Renal pelvis (tissue), 12 donors: ENCODE measurements at places on chromosomes 3 and 15. TPM values are rescaled to one million over a fixed set of nuclear protein-coding genes. Genes with fewer than 3 reads are reported as not detected.

DNA sequence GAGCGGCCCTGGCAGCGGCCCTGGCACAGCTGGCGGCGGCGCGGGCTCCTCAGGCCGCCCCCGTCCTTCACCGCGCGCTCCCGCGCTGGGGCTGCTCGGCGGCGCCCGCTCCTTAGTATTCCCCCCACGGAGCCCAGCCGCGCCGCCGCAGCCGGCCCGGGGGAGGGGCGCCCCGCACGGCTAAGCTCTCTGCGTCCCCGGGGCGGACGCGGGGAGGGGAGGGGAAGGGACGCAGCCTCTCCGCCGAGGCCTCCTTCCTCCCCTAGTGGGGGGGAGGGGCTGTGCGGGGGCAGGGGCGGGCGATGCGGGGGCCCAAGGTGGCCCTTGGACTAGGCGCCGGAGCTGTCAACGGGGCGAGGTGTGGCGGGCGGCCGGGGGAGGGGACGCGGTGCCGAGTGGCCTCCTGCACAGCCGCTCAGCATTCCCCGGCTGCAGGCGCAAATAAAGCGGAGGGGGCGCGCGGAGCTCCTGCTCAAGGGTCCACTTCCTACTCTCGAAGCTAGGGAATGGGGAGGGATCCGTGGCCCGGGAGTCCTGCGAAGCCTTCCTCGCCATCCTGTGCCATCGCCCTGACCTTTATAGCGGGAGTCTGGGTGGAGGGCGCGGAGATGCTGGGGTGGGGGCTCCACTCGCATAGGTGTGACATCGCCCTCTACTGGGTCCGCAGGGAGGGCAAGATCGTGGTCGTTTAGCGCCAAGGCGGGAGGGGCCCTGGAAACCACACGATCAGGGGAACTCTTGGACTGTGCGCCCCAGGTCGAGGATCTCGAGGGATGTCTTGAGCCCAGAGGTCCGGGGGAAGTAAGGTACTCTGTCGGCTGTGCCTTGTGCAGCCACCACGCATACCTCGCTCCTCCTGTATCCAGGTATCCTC, 22.2 kb downstream of the EPHB3 start:
- no peak for DNase-seq

DNA sequence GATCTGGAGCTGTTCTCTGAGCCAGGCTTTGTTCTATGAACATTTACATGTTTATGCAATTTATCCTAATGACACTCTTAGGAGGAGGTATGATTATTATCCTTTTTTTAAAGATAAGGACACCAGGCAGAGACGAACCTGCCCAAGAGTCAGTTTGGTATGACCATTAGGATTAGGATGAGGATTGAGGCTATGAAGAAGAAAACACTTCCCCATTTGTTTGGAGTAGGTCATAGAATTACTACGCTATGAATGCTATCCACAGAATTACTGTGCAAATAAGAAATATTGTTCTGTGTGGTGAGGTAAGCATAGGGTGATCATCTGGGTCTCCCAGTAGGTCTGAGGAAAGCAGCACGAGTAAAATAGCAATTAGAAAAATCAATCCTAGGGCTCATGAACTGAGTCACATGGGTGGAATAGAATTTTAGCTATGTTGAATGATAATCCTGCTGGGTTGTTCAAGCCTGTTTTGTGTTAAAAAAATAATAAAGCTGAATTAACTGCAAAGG, 23.9 kb downstream of the EIF4E3 start:
- DNase-seq: no peak

Gene LRRK1
- 2.7 TPM for polyA plus RNA-seq

DNA sequence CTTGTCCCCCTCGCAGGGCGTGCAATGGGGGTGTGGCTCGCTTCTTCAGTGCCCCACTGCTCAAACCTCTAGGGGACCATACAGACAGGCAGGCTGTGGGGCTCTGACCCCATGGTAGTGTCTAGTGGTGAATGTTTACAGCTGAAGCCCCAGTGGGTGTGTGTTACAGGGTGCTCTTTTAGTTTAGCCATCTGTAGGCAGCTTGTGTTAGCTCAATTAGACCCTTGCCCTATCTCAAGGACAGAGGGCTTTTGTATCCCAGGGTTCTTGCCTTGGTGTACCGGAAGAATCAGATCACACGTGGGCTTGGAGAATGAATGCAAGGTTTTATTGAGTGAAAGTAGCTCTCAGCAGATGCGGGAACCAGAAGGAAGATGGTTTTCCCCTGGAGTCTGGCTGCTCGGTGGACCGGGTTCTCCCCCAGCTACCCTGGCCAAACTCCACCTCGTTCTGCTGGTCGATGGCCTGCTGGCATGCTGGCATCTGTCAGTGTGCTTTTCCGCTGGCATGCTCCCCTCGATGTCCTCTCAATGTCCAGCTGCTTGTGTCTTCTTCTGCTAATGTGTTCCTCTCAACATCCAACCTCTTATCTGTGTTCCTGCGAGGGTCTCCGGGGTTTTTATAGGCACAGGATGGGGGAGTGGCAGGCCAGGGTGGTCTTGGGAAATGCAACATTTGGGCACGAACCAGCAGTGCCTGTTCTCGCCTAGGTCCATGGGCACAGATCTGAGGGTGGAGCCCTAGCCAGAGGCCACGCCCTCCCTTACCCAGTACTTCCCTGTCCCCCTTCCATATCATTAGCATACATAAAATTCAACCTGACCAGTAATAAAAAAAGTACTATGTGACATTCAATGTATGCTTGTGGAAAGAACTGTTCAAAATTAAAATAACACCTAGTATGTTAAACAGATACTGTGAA, 6.6 kb downstream of the SPCS1 start:
- no peak for DNase-seq

DNA sequence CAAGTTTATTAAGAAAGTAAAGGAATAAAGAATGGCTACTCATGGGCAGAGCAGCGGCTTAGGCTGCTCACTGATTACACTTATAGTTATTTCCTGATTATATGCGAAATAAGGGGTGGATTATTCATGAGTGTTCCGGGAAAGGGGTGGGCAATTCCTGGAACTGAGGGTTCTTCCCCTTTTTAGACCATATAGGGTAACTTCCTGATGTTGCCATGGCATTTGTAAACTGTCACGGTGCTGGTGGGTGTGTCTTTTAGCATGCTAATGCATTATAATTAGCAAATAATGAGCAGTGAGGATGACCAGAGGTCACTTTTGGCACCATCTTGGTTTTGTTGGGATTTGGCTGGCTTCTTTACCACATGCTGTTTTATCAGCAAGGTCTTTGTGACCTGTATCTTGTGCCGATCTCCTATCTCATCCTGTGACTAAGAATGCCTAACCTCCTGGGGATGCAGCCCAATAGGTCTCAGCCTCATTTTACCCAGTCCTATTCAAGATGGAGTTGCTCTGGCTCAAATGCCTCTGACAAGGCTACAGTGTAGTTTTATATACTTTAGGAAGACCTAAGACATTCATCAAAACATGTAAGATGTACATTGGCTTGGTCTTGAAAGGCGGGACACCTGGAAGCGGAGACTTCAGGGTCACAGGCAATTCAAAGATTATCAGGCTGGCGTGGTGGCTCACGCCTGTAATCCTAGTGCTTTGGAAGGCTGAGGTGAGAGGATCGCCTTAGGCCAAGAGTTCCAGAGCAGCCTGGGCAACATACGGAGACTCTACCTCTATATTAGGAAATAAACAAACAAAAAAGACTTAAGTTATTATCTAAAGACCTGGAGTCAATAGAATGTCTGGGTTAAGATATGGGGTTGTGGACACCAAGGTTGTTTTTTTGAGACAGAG, 3.2 kb upstream of the BLOC1S6 start:
- no peak for DNase-seq

Gene CAMP
- polyA plus RNA-seq: 1.6 TPM

Gene C3orf70
- polyA plus RNA-seq: 7.6 TPM

DNA sequence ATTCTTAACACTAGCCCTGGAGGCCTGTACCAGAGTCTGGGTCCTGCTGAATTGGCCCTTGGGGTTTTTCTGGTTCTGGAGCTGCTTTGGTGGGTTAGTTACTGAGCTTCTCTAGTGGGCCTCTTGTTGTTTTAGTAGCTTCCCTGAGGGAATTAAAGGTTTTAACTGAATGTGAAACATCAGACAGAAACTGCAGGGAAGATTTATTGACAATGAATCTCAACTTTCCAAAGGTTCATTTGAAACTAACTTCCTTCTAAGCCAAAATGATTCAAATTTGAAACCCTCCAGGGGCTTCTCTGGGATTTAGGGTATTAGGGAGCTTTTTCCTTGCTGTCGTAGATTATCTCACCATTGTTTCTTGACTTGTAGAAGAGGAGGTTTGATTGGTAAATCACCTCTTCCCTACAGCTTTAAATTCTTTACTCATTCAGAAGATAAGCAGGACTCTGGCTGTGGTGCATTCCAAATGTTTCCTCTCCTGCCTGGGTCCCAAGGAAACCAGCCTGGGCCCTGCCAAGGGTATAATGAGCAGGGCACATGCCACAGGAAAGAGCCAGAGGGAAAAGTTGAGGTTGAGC, 71.0 kb downstream of the TP63 start:
- peak; percentile 36 for DNase-seq

Gene TRAIP
- 9.7 TPM for polyA plus RNA-seq

- DNase-seq: no peak
Observed at GRCh38 chr3:182814419-182815062, 21.2 kb downstream of the ATP11B start.
